ENCODE measurements at places on chromosomes 3 and 15. TPM values are rescaled to one million over a fixed set of nuclear protein-coding genes. Genes with fewer than 3 reads are reported as not detected.

DNA sequence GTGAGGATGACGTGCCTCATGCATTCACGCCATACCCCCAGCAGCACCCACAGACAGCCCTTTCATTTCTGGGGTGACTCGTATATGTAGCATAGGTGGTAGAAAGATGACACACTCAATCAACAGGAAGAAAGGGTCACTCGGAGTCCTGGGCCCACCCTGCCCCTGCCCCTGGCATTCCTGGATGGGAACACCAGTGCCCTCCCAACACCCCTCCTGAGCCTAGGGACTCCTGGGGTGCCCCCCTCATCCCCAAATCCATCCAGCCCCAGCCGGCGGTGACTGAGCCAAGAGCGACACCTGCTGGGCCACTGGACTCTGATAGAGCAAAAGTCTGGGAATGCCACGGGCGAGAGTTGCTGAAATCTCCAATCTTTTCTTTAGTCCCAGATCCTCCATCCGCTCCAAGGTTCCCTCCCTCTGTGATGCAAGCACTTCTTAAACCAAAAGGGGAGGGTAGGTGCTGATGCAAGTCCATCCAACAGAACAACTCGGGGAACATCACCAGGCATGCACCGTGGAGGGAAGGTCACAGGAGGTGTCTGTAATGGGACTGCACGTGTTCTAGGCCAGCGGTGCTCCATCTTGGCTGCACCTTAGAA is 31.1 kb downstream of the ACAN start:
- H3K4me1 ChIP-seq: no peaks in the 10 kb centered on the region
- H3K36me3 ChIP-seq: no peaks in the 10 kb centered on the region
- H3K27ac ChIP-seq: no peak overlapping the region
- peak; percentile 42 for DNase-seq

DNA sequence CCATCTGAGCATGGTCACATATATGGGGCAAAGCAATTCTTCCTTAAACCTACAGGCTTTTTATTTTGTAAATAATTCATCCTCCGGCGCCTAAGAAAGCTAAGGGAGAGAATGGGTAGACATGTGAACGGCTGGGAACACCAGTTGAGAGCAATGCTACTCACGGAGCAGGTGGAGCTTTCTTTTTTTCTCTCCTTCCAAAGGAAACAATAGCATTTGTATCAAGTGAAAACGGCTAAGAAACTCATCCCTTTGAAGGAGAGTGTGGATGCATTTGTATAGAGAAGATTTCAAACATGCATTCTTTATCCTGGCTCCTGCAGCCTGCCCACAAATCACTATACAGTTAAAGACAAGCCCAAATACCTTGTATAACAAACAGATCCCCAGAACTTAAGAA is 637.8 kb downstream of the MAGI1 start:
- no peak overlapping the region for H3K4me3 ChIP-seq
- H3K27me3 ChIP-seq: no peaks in the 10 kb centered on the region
- H3K27ac ChIP-seq: no peak overlapping the region
- no peaks in the 10 kb centered on the region for H3K36me3 ChIP-seq
- DNase-seq: no peak

C3orf70 gene
- 11.7 TPM for total RNA-seq

DNA sequence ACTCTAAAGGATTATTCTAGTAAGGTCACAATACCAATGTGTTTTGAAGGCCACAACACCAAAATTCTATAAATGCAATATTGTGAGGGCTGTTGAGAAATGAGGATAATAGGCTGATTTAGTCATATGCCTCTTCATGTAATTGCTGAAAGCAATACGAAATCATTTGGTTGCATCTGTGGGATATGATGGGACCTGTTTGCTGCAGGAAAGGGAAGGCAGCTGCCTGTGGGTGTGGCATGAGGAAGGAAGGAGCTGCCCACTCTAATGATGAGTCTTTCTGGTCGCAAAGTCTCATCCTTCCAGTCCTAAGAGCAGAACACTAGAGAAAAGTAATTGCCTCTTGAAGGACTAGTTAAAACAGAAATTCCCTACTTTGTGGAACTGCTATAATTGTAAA is 245.3 kb upstream of the ZPLD1 start:
- H3K27ac ChIP-seq: no peak overlapping the region
- H3K36me3 ChIP-seq: no peaks in the 10 kb centered on the region
- H3K4me1 ChIP-seq: no peaks in the 10 kb centered on the region
- no peak overlapping the region for H3K4me3 ChIP-seq
- no peaks in the 10 kb centered on the region for H3K27me3 ChIP-seq

TNNC1 gene
- total RNA-seq: 8.5 TPM

DNA sequence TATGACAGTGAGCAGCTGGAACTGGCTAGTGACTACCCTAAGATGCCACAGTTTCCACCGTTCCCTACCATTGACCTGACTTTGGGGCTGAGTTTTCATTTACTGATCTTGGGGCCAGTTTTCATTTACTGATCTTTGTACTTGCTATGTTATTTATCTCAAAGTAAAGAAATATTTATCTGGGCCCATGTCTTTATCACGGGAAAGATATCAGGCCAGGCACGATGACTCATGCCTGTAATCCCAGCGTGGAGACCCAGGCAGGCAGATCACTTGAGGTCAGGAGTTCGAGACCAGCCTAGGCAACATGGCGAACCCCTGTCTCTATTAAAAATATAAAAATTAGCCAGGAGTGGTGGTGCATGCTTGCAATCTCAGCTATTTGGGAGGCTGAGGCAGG is 83.5 kb downstream of the EOMES start:
- peaks cover 10% of the 10 kb centered on the region for H3K4me1 ChIP-seq
- H3K27ac ChIP-seq: no peak overlapping the region
- H3K27me3 ChIP-seq: no peaks in the 10 kb centered on the region
- H3K36me3 ChIP-seq: no peaks in the 10 kb centered on the region

- H3K36me3 ChIP-seq: no peaks in the 10 kb centered on the region
- no peak overlapping the region for H3K4me3 ChIP-seq
- DNase-seq: no peak
- H3K27me3 ChIP-seq: no peaks in the 10 kb centered on the region
- no peaks in the 10 kb centered on the region for H3K4me1 ChIP-seq
Observed at GRCh38 chr15:80778621-80778963, 578 bp upstream of the CEMIP start.

SLC28A2 gene
- total RNA-seq: not detected

Data from SJCRH30 (cell line).